ENCODE measurements at places on chromosomes 12 and 14. TPM values are rescaled to one million over a fixed set of nuclear protein-coding genes. Genes with fewer than 3 reads are reported as not detected.

FLVCR2 gene
- 7.5 TPM for polyA plus RNA-seq

BCL11B gene
- polyA plus RNA-seq, result 2.4 TPM

MED13L gene
- polyA plus RNA-seq, result 76.7 TPM

USP44 gene
- 1.7 TPM for polyA plus RNA-seq

APOLD1 gene
- 15.6 TPM for polyA plus RNA-seq

NINJ2 gene
- 1.4 TPM for polyA plus RNA-seq

KLRC3 gene
- polyA plus RNA-seq, result not detected

PKP2 gene
- 24.6 TPM for polyA plus RNA-seq

KLHDC2 gene
- polyA plus RNA-seq, result 154 TPM

ACOT2 gene
- 56.2 TPM for polyA plus RNA-seq

PMEL gene
- 3.0 TPM for polyA plus RNA-seq

HPD gene
- 3.2 TPM for polyA plus RNA-seq

CPNE6 gene
- 0.03 TPM for polyA plus RNA-seq

COQ10A gene
- polyA plus RNA-seq, result 15.2 TPM

STX2 gene
- 27.1 TPM for polyA plus RNA-seq

SLC24A4 gene
- polyA plus RNA-seq, result 0.14 TPM

TMEM253 gene
- polyA plus RNA-seq, result 0.91 TPM

PPP4R4 gene
- polyA plus RNA-seq, result 0.16 TPM

CKAP4 gene
- polyA plus RNA-seq, result 125 TPM

CMTM5 gene
- polyA plus RNA-seq, result 3.1 TPM

MORN3 gene
- polyA plus RNA-seq, result 1.8 TPM

PPP1R1A gene
- 64.5 TPM for polyA plus RNA-seq

ZNF268 gene
- 34.7 TPM for polyA plus RNA-seq

CCDC197 gene
- not detected for polyA plus RNA-seq

KRT74 gene
- not detected for polyA plus RNA-seq

NANOG gene
- polyA plus RNA-seq, result 0.63 TPM

OR6C2 gene
- not detected for polyA plus RNA-seq

ASCL1 gene
- polyA plus RNA-seq, result 0.16 TPM

PIK3C2G gene
- 5.2 TPM for polyA plus RNA-seq

All from right renal pelvis (tissue), 4 donors.